ENCODE measurements at places on chromosomes 16 and 17.
A peak's percentile ranks its signal among the peaks of the same experiment; 100 is the strongest.

GRCh38 chr16:85369741-85370528, 243.2 kb upstream of the GSE1 start:
- DNase-seq = peak; percentile 60

DNA sequence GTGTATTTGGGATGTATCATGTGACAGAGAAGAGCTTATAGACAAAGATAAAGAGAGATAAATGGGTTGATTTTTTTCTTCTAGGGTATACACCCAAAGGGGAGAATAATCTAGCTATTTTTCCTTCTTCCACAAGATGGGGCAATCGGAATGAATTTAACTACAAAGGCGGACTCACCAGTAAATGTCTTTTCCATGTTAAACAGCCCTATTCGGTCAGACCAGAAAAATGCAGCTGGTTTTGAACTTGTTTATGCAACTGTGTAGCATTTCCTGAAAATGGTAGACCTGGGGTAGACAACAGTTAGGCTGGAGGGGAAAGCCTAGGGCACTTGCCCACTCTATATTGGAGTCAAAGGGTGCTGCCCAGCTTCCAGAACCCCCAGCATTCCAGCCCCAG, 477.1 kb downstream of the TOX3 start:
- DNase-seq = no peak

GRCh38 chr17:71613996-71614395, 506.8 kb upstream of the SOX9 start:
- no peak for DNase-seq

DNA sequence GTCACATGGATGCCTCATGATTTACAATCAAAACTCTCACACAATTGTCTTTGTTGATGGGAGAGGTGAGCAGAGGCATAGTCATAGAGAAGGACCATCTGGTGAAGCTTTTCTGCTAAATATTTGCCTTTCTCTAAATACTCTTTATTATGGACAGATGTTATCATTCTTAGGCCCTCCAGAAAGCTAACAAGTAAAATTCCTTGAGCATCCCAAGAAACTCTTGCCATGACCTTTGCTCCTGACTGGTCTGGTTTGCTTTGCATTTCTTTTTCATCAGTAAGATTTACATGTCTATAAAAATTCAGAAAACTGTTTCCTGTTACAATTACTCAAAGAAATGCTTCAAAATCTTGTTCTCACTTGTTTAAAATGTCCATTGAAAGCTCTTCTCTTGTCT, 1336.6 kb upstream of the CDH8 start:
- DNase-seq = no peak

DNA sequence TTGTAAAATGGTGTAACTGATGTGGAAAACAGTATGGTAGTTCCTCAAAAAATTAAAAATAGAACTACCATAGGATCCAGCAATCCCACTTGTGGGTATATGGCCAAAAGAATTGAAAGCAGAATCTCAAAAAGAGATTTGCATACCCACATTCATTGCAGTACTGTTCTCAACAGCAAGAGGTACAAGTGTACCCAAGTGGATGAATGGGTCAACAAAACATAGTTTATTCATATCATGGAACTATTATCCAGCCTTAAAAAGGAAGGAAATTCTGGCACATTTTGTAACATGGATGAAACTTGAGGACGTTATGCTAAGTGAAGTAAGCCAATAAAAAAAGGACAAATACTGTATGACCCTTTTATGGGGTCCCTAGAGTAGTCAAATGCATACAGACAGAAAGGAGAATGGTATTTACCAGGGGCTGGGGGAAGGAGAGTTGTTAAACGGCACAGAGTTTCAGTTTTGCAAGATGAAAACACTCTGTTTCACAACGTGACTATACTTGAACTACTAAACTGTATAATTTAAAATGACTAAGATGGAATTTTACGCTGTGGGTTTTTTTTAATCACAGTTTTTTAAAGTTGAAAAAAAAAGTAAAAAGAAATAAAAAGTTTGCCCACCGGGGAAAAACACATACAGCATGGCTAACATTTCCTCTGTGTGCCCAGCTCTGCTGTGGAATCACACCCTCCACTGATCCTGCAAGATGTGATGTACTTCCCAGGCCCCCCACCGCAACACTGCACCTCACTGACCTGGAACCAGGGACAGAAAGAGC, 6.1 kb downstream of the TVP23A start:
- no peak for DNase-seq

Measured in stimulated activated CD4-positive, alpha-beta T cell treated with anti-CD3 and anti-CD28 coated beads, Interleukin-2, amount 100 ng/mL, for 48 hours (primary cell).